ENCODE measurements at places on chromosomes 3 and 15. TPM values are rescaled to one million over a fixed set of nuclear protein-coding genes. Genes with fewer than 3 reads are reported as not detected.

DNA sequence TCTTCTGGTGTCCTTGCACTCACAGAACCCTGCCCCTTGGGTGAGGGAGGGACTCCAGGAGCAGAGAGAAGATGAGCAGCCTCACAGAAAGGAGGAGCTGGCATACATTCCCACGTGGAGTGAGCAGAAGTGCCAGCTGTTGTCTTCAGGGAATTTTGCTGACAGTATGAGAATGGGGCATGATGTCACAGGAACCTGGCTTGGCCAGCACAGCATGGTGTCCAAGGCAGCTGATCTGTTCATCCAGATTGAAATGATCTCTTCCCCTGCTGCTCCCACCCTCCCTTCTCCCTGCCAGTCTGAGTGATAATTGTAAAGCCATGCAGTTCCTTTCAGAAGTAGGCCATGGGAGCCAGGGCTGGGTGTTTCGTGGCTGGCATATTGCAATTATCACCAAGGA, 53.3 kb downstream of the GJD2 start:
- DNase-seq: no peak

DNA sequence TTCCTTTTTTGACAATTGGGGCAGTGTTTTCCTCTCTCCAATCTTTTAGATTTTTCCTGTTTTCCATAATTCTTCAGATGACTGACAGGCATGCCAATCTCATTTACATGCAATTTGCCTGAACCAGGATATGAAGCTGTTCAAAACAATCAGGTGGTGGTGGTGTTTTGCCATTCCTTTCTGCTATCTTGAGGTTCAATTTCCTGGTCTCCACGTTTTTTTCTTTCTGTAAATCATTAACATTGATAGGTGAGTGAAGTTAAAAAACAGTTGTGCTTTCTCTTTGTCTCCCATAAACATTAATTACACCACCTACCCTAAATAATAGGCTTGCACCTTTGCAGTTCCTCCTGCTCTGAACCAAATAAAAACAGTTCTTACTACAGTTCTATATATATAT, 49.1 kb downstream of the C2CD4A start:
- no peak for DNase-seq

- no peak for DNase-seq
These were observed 128.4 kb upstream of the LPP start for GRCh38 chr3:188025555-188025954.

- no peak for DNase-seq
These were observed 55.5 kb downstream of the CLEC3B start for GRCh38 chr3:45081506-45082141.

DNA sequence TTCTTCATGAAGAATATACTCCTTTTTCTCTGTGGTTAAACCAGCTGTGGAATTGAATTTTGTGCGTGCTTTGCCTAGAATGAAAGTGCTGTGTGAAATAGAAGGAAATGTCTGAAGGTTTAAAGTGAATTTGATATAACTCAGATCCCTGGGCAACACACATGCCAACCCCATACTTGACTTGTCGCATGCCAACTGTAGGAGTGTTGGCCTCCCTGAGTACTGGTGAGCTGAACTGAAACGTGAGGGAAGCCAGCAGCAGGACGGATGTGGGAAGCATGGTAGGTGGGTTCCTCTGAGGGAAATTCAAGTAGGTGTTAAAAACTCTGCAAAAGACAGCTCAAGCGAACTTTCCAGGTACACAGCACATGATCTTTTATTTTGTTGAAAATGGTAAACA, 14.7 kb downstream of the FAN1 start:
- DNase-seq: no peak

- no peak for DNase-seq
These were observed 25.8 kb upstream of the KCNMB3 start for GRCh38 chr3:179276743-179277142.

DNA sequence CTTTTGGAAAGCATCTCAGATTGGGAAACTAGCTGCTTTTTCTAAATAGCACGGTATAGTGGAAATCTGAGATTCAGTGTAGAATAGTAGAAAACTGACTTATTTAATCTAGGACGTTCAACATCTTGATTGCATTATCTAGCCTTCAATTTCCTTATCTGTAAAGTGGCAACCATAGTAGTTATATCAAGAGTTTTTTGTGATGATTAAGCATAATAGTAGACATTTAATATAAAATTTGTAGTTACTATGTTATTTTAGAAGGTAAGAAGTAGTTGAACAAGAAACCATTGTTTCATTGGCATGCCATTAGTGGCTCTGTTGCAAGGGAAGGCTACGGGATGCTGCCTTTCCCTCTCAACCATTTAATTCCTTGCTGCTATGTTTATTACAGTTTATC, 367.3 kb downstream of the NAALADL2 start:
- DNase-seq: no peak

GRCh38 chr3:194977356-194977755, 291.7 kb downstream of the FAM43A start:
- no peak for DNase-seq

CPNE9 gene
- total RNA-seq: not detected

TMEM158 gene
- total RNA-seq: not detected

NEO1 gene
- total RNA-seq: 4.4 TPM

IMPG2 gene
- total RNA-seq: 0.07 TPM

MASP1 gene
- total RNA-seq: not detected

Data from activated naive CD4-positive, alpha-beta T cell treated with anti-CD3 and anti-CD28 coated beads for 36 hours (primary cell).